ENCODE measurements at places on chromosomes 1 and 21.

DNA sequence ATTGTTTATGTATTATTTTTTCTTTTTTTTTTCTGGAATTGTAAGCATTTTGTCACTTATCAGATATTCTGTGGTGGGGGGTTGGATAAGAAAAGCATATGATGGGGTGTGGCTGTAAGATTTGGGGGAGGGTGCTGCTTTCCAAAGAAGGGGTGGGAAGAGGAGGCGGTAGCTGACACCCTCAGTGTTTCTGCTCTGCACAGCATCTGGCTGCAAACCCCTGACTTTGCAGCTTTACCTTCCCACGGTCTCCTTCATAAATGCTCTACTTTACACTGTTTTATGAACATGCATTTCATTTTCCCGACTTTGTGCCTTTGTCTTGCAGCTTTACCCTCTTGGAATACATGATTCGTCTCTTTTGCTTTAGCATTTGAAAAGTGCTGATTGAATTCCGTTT lies 7.6 kb downstream of the FMN2 start:
- DNase-seq = no peak

DNA sequence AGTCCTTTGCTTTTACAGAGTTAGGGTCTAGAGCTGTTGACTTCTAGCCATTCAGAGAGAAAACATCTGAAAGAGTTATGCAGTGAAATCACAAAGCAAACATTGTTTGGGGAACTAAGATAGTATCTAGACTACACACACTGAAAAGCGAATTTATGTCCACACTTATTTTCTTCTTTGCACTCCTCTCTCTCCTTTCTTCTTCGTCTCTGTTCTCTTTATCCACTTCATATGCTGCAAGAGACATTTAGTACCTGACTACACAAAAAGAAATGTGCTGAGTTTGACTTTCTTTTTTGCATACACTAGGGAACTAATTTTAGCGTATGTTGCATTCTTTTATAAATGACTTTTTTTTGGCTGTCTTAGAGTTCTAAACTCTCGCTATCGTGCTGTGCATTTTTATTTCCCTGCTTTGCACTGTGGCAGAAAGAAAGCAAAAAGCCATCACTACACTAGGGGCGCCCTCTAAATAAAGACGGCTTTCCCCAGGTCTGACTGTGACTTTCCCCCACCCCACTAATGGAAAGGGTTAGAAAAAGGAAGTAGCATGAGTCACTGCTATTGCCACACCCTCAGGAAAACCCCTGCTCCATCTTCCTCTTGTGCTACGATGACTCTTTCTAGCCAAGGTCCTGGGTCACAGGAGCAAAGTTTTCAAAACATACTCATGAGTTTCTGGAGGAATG lies 65.7 kb downstream of the MAP3K7CL start:
- DNase-seq = peak; percentile 73

- DNase-seq = no peak
Observed at GRCh38 chr1:26710811-26711210, 15.0 kb downstream of the ARID1A start.

DNA sequence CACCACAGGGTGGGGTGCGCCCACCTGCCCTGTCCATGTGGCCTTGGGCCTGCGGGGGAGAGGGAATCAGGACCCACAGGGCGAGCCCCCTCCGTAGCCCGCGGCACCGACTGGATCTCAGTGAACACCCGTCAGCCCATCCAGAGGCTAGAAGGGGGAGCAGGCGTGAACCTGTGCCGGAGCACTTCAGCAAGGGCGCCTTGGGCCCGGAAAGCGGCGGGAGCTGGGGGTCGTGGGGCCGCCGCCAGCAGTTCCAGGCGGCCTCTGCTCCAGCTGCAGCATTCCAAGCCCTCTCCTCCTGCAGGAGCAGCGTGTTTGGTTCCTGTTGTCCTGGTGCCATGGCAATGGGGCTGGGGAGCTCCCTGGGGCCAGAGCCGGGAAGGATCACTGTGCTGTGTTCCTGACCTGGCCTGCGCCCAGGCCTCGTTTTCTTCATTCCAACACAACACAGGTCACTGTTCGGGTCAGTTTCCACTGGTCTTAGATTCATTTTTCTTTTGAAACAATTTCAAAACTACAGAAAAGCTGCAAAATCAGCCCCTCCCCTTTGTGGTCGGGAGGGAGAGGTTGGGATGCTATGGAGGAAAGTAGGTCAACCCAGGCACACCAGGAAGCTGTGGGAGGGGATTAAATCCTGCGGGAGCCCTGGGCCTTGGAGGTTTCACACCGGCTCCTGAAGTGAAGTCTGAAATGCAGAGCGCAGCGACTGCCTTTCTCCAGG lies 18.8 kb downstream of the SLX9 start:
- no peak for DNase-seq

DNA sequence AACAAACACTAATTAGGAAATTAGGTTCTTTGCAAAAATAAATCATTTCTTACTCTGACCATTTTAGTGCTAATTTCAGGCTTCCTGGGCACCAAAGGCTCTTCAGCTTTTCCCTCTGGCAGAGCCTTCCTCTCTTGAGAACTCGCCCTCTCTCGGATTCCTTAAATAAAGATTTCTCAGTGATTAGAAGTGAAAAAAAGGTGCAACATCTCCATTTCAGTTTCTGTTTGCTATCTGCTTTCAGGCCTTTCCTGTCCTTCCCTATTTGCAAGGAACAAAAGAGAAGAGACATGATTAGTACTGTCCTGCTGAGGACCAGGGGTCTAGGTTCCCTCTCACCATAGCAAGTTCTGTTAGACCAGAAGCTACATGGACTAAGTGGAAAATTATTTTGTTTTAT lies 27.8 kb upstream of the CACYBP start:
- no peak for DNase-seq

DNA sequence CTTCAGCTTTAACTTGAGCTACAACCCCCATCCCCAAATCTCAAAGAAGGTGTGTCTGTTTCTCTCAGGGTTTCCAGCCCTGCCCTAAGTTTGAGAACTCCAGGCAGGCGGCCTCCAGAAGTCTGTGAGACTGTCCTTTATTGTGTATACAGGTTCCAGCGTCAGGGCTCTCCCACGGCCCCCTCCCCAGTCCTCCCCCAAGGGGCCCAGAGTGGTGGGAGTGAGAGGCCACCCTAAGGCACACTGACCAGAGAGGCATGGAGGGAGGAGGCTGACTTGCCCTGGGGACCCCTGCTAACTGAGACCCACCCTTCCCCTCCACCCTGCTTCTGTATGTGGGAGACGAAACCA lies 4.0 kb downstream of the HSPB7 start:
- no peak for DNase-seq

DNA sequence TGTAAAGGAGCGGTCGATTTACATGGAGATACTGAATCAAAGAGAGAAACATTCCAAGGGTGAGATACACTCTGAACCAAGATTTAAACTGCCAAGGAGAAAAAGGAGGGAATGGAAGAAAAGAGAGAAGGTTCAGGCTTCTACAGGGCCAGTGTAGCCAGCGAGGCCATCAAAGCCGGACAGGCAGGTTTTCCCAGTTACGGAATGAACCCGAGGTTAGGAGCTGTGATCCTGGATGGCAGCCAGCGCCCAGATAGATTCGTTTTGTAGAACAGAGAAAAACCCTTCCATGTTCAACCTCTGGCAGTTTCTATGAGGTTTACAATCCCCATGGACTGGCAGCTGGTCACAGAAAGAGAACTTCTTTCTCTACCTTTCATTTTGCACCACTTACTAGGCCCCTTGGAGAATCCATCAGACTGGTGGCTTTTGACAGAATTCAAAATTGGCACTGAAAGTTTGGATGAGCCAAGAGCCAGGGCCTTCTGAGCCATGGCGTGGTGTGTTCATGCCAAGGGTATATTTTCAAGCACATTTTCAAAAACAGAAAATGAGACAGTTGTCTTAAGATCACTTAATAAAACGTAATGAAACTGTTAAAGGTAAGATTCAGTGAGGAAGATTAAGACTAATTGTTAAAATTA lies 171.5 kb downstream of the RUNX1 start:
- DNase-seq = no peak

DNA sequence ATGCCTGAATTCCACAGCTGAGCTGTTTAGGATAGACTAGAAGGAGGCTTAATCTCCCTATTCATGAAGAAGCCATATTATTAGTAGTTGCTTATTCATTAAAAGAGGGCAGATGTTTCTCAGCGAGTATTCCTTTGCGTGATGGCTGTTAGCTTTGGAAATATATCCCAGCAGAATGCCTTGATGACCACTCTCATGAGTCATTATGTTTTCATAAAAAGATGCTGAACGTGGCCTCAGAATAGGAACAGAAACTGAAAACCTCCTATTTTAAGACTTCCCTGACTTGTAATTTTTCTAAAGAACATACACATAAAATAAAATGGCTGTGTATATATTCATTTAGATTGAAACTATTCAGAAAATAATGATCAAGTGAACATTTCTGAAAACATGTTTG lies 9.6 kb upstream of the PLA2G4A start:
- DNase-seq = no peak

GRCh38 chr1:3703786-3704371 lies 48.4 kb upstream of the CCDC27 start:
- DNase-seq = no peak

Measured in kidney epithelial cell (primary cell).